ENCODE measurements at places on chromosomes 2 and 18.

GRCh38 chr2:218343591-218343990, 13.1 kb upstream of the CATIP start:
- DNase-seq: no peak

DNA sequence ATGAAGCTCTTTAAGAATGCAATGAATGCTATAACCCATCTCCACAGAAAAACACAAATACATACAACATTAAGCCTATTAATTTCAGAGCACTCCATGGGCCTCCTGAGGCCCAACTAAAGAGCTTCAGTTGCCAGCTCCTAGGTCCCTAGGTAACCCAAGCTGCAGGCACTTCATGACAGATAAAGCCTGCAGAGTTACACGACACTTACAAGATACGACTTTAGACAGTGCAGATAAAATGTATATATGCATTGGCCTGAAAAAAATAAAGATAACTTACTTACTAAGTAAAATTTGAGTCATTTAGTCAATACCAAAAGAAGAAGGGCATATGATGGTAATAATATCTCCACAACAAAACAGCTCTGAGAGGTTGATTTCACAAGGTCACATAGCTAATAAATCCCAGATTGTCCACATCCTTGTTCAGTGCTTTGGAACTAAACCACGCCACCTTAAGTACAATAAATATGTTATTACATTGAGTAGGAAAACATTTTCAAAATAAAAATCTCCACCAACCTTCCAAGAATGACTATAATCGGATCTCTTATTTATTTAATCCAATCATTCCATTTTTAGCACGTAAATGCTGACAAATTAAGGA, 3.4 kb downstream of the MAP4K3 start:
- DNase-seq: no peak

GRCh38 chr2:200578778-200579177, 7.0 kb upstream of the AOX1 start:
- no peak for DNase-seq

GRCh38 chr2:176960736-176961520, 251.7 kb upstream of the HNRNPA3 start:
- no peak for DNase-seq

GRCh38 chr2:238652771-238653157, 195.1 kb upstream of the TWIST2 start:
- DNase-seq: no peak

- no peak for DNase-seq
These were observed 102.1 kb downstream of the SNTG2 start for GRCh38 chr2:1052771-1053191.

DNA sequence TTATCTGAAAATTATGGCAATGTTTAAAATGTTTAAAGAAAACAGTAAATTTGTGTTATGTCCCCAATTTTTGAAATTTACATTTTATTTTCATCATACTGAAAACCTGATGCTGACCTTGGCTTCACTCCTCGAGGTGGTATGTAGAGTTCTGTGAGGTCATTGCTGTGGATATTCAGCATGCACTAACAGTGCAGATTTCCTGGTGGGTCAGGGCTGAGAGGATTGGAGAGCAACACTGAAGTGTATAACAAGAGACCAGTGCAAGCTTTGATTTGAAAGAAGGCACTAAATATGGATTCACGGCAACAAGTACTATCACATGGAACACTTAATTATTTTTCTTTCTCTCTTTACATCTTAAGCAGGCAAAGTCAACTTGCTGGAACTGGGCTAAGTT, 134.1 kb downstream of the SLC8A1 start:
- no peak for DNase-seq

DNA sequence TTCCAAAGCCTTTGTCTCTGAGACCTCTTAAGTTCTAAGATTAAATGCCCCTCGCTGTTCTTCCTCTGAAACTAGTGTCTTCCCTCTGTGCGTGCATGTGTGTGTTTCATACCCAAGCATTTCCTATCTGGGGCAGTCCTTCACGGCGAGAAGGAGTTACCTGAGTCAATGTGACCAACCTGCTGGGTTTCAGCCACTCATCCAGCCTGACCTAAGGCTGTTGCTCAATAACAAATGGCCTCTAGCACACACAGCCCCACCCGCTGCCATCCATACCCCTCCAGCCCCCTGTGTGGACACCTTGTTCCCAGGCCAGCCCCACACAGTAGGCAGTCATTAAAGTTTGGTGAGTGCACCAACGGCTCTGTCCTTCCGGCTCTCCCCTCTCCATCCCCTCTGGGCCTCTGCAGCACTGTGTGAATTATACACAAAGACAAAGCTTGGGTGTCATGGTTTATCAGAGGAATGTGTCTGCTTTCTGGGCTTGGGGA, 53.8 kb upstream of the FOSL2 start:
- DNase-seq: no peak

DNA sequence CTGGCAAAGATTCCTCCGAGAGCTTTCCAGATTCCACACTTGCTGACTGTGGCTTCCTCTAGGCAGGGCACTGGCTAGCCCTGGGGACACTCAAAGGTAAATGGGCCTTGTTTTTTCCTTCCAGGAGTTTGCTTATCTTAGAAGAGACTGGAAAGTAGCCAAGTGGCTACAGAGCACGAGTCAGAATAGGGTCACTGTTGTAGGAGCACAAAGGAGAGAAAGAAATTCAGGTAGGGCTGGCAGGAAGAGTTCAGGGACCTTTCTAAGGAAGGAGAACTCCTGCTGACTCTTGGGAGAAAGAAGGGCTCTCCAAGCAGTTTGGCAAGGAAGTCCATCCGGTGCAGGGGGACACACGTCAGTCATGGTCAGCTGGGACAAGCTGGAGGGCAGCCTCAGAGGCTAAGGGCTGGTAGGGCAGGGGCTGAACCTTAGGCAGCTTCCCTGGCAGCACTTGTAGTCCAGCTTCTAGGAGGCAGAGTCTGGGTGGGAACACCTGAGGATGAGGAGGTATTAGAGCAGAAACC, 39.5 kb downstream of the NIFK start:
- DNase-seq: no peak

Measured in endothelial cell (in vitro differentiated cells).